ENCODE measurements at places on chromosomes 11 and 22.

GRCh38 chr11:101721270-101721669 is 137.5 kb upstream of the TRPC6 start:
- no peak for DNase-seq

DNA sequence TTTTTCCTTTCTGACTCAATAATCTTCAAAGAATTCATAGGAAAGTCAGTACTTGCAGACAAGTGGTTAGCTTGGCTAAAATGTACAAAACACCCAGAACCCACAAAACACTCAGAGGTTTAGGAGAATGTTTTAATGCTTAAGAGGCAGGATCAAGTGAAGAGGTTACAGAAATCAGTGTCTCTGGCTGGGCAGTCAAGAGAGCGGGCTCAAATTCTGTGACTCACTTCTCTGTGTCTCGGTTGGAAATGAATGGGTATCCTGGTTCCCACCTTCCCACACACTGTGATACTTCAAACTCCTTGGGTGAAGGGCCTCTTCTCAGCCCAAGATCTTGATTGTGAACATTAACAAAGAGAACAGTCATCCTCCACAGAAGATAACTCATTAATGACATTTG is 3.8 kb downstream of the MPEG1 start:
- no peak for DNase-seq

DNA sequence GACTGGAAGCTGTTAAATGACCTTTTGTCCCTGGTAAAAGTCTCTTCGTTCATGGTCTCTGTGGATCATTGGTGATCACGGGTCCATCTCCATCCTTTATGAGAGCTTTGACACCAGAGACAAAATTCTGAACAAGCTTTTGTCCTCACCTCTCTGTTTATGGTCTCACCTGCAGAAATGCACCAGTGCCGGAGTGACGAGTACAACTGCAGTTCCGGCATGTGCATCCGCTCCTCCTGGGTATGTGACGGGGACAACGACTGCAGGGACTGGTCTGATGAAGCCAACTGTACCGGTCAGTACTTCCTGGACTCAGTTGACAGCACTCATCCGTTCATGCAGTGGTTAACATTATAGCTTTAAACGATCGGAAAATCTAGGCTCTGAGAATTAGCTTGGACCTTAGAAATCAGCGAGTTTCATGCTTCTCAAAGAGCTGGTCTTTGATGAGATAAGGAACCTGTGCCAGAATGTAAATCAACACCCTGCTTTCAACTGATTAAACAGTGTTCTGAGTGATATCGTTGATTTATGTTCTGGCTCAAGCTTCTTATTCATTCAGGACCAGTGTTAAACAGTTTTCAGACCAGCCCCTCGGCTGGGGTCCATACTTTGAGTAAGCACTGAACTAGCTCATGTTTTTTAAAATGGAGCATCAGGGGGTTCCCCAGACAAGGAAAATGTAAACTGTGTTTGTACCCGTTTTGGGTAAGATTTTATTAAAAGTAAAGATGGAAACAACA is 124.5 kb upstream of the SORL1-AS1 start:
- DNase-seq, result no peak

- no peak for DNase-seq
These were observed 127.8 kb downstream of the TEAD1 start for GRCh38 chr11:12801976-12802375.

DNA sequence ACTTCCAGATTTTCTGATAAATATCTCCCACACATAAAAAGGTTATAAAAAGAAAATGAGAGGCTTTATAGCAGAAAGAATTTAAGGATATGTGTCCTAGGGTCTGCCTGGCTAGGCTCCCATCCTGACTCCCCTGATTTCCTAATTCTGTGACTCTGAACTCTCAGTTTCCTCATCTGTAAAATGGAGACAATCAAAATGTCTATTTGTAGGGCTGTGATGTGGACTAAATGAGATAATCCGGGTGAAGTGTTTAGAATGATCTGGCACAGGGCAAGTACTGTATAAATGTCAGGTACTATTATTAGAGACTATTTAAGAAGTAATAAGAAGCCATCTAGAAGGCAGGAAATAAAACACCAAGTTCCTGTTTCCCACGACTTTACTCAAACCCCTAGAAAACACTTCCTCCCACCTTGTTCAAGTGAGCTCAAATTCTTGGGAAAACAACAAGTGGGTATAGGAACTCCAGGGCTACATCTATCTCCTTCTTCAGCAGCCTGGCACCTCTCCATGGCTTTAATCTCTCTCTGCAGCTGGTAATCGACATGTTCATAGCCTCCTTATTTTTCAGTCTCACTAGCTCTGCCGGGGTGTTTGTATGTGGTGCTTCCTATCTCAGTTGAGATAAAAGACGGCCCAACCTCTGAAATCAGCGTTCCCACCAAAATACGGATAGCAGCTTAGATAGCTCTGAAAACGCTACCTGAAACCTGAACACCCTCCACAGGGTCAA is 6.7 kb downstream of the ASCC2 start:
- no peak for DNase-seq

DNA sequence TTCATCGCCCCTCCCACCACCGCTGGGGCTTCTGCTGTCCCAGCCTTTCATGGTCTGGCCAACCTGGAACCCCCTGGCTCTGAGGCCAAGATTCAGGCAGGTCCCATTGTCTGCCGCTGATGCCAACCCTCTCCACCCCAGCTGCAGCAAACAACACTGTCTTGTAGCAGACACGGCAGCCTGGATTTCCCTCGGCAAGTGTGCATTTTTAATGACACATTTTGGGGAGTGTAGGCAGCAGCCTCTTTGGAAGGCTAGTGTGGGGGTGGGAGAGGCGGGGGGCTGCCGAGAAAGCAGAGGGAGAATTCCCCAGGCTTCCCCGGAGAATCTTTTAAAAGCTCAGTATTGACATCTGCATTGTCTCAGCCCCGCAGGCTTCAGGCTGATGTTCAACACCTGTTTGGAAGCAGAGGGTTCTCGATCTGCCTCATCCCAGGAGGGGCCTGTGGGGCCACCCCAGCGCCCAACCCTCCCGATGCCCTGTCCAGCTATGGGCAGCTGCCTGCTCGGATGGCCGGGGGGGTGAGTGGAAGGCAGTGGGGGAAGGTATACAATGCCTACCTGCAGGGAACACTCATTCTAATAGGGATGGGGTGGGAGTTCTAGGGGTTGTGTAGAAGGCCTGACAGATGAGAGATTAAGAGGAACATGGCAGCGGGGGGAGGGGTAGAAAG is 41.5 kb downstream of the NECTIN1 start:
- DNase-seq, result no peak

GRCh38 chr22:28873183-28873963 is 10.0 kb upstream of the ZNRF3 start:
- peak; percentile 46 for DNase-seq

- DNase-seq, result no peak
These were observed 10.5 kb downstream of the C11orf86 start for GRCh38 chr11:66985508-66986177.

GRCh38 chr11:90220391-90220790 is 2.5 kb downstream of the CHORDC1 start:
- DNase-seq, result no peak

DNA sequence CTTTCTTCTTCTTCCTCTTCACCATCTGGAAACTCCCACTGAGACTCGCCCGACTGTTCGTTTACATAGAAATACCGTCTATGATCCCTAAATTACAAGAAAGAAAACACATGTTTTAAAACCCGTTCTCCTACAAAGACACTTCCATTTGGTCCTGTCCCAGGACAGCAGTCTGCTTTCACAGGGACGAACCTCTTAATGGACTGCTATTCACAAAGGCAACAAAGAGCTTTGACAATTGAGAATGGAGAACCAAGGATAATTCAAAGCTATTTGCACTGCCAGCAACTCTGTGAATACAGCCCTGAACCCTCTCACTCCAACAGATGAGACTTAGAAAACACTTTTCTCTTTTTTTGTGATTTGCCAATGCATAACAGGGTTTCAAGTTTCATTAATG is 16.3 kb upstream of the AGBL2 start:
- DNase-seq, result no peak

DNA sequence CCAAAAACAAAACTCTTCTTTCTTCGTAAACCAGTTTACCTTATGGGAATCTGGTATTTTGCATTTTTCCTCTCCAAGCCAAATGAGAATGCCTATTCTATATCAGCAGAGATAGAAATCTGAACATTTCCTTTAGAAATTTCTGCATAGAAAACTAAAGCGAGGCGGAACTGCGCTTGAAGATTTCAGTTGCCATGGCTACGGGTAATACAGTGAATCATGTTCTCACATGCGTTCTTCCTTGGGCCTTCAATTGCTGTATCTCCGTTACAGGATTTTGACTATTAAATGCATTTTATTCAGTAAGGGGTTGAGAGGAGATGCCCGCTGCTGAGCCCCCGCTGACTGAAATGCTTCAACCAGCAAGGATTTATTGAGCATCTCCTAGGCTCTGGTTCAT is 108.2 kb upstream of the CRYBB3 start:
- no peak for DNase-seq

- no peak for DNase-seq
These were observed 32.4 kb upstream of the MYH9 start for GRCh38 chr22:36419912-36420882.

GRCh38 chr11:11010624-11011127 is 152.8 kb upstream of the ZBED5 start:
- DNase-seq, result no peak

GRCh38 chr11:10499874-10500601 is 40.9 kb downstream of the RNF141 start:
- DNase-seq, result no peak

GRCh38 chr11:32148895-32149294 is 58.0 kb downstream of the RCN1 start:
- DNase-seq, result no peak
